ENCODE measurements at places on chromosomes 2 and 18.

DNA sequence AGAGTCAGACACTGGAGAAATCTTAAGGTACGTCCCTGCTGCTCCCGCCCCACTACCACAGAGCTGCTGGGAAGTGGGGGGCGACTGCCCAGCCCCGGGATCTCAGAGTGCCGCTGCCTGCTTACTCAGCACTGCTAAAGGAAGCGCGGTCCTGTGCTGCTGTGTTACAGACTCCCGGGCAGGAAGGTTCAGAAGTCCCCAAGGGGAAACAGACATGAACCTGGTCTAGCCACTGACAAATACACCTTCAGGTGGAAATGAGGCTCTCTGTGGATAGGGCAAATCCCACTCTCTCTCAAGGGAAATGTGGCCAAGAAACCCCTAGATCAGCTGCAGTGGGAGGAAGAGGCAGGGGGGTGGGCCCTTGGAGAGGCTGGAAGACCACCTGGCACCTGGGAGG is 13.7 kb downstream of the MTERF4 start:
- DNase-seq, result no peak

- DNase-seq, result peak; percentile 15
These were observed 8.7 kb upstream of the HTR2B start for GRCh38 chr2:231133365-231134099.

DNA sequence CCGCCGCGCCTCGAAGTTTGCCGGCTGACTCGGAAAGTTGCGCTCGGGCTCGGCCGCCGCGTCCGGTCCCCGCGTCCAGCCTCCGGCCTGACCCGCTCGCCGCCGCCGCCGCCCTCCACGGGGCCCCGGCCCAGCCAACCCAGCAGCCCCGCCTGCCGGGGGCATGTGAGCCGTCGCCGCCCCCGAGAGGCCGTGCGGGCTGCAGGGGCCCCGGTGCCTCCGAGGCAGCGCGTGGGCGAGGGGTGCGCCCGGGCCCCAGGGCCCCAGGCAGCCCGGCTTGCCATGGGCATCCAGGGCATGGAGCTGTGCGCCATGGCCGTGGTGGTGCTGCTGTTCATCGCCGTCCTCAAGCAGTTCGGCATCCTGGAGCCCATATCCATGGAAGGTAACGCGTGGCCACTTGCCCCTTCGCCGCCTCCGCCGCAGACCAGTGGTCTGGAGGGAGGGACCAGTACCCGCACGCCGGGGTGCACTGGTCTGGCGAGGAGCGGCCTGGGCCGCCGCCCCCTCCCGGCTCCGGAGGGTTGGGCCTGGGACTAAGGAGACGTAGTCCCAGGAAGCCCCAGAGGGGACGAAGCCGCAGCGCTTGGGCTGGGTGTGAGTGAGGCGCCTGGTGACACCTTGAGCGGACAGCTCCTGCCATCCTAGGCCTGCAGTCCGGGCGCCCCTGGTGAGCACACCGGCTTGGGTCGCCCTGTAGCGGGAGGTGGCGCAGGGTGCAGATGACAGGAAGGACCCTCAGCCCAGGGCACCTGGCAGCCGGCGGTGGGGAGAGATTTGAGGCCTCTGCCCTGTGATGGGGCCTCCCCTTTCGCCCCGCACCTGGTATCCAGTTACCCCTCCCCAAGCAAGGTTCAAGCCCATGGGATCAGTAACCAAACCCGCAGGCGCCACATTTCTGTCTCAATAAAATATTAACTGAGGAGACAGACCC is 49.9 kb downstream of the KCNIP3 start:
- DNase-seq, result no peak

GRCh38 chr18:59492756-59493421 is 133.8 kb upstream of the LMAN1 start:
- no peak for DNase-seq

DNA sequence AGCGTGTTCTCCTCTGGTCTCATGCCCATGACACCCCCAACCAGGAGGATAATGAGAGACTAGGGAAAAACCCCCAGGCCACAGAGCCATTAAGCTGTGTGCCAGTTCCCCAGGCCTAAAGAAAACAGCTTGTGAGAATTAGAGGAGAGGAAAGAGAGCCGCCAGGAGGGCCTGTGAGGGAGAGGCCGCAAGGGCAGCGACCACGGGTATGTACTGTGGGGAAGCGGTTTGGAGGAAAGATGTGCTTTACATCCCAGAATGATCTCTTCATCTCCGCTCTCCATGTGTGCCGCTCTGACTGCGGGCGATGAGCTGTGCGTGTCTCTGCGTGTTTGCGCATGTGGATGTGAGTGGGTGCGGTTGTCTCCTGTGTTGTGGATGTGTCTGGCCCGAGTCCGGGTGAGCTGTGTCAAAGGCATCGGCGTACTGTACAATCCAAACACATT is 82.9 kb downstream of the DYSF start:
- DNase-seq, result no peak

DNA sequence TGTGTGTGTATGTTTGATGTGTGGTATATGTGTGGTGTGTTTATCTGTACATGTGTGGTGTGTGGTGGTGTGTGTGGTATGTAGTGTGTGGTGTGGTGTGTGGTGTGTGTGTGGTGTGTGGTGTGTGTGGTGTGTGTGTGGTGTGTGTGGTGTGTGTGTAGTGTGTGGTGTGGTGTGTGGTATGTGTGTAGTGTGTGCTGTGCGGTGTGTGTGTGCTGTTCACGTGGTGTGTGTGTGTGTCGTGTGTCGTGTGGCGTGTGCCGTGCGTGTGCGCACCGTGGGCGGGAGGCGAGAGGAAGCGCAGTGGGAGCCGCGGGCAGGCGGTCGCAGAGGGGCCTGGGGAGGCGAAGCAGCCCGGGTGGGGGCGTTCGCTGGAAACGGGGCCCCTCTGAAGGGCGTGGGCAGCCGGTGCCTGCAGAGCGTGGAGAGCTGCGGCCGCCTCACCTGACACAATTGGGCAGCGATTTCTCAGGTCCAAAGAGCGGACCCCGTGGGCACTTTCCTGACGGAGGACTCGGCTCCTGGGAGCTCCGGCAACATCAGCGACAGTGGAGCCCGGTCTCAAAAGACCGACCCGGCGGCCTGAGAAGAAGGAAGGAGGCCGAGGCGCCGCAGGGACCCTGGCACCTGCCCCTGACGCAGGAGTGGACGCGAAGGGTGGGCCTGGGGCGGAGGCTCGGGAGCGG is 741.1 kb upstream of the SALL3 start:
- DNase-seq, result no peak

DNA sequence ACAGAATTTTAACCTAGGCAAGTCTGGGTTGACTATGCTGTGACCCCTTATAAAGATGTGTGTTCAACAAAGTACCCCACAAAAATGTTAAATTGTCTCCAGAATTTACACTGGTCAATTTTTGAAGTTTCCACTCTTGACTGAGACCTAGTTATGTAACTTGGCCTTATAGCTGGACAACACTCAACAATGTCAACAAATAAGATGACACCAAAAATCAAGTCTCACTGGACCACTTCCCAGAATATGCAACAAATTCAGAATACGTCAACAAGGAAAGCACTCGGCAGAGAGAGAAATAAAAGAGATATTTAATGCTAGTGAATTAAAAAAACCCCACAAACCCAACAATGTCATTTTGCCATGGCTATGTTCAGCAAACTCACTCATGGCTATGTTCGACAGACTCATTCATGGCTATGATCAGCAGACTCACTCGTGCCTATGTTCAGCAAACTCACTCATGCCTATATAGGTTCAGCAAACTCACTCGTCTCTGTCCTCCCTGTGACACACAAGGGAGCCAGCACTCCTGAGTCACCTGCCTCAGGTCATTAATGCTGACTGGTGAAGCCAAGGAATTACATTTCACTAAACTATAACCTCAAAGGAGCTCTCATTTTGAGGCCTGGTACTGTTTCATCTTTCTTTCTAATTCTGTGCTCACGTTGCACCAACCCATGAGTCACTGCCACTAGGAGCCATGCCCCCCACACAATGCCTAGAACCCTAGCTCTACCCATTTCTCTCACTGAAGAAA is 72.7 kb downstream of the PTPN2 start:
- DNase-seq, result no peak

DNA sequence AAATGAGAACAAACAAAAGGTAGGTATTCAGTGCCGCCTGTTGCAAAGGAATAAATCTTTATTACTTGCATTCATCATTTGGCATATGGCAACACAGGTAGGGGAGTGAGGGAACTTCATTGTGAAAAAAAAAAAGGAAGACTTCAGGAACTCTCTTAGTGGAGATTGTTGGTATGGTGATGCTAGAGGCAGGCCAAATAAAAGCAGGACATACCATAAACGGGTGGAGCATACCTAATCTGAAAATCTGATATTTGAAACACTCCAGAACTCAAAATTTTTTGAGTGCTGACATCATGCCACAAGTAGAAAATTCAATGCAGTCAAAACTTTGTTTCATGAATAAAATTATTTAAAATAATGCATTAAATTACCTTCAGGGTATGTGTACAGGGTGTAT is 425.8 kb upstream of the SYT4 start:
- DNase-seq, result no peak

GRCh38 chr2:172845028-172845630 is 109.5 kb downstream of the RAPGEF4 start:
- peak; percentile 11 for DNase-seq

- no peak for DNase-seq
These were observed 36.8 kb upstream of the SEMA4C start for GRCh38 chr2:96906729-96907114.

DNA sequence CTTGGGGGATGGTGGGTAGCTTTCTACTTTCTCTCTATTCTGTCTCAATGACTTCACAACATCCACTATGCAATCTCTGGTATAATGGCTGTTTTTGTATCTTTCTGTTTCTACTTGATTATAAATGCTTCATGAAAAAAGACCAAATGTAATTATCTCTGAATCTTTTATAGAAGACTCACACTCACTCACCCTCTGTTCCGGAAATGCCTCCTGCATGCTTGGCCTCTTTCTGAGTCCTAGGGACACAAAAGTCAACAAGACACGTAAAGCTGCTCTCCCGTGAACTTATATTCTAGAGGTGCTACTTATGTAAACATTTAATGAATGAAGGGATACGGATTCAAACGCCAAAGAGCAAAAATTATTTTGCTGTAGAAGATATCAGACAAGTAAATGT is 502.2 kb upstream of the SOX11 start:
- no peak for DNase-seq

GRCh38 chr2:111031546-111032478 is 88.9 kb upstream of the BCL2L11 start:
- peak; percentile 67 for DNase-seq

- DNase-seq, result no peak
These were observed 364.7 kb downstream of the XIRP2 start for GRCh38 chr2:167253025-167253424.

- no peak for DNase-seq
These were observed 12.2 kb downstream of the CXCR2 start for GRCh38 chr2:218138047-218138446.

DNA sequence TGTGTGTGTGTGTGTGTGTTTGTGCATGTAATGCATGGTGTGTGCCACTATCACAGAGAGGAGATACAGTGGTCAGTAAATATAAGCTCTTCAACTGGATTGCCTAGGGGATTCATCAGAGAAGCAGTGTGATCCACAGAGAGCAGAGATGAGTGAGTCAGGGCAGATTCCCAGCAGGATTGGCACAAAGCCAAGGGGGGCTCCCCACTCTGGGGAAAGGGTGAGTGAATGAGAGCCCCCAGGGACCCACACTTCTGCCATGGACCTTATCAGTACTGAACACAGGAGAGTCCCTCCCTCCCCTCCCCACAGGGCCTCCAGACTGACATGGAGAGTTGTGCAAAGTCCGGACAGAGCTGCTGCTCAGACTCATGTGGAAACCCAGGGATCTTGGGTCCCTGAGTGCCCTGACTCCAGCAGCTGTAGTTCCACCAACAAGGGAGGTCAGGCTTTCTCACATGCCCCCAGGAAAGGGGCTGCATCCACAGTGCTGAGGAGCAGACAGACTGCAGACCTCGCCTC is 748.8 kb downstream of the NR4A2 start:
- DNase-seq, result no peak

DNA sequence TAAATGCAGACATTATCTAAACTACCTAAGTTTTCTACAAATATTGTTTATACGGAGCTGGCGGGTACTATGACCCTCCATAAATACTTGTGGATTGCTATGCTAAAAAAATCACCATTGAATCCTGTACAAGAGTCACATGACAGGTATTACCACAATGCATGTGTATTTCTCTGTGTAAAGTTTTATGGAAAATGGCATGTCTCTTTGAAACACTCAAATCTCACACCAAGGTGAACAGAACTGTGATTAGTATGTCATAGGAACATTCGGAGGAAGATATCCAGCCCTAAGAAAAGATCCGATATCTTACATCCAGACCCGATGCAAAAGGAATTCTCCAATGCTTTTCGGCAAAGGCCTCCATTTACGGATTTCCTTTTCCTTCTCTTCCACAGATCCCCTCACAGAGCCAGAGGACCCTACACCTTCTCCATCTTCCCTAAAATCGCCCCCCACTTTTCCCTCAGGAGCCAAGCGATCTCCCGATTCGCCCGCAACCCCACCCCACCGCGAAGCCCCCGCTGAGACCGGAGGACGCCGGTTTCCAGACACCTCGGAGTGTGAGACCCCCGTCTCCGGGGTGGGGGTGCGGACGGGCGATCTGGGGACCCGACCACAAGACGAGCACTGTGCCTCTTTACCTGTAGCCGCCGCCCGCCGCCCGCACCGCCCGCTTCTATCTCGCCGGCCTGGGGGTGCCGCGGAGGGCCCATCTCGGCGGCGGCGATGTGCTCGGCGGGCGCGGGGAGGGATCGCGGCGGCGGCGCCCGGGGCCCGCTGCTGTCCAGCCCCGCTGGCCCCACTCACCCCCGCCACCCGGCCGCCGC is 1.2 kb downstream of the SAP130 start:
- no peak for DNase-seq

DNA sequence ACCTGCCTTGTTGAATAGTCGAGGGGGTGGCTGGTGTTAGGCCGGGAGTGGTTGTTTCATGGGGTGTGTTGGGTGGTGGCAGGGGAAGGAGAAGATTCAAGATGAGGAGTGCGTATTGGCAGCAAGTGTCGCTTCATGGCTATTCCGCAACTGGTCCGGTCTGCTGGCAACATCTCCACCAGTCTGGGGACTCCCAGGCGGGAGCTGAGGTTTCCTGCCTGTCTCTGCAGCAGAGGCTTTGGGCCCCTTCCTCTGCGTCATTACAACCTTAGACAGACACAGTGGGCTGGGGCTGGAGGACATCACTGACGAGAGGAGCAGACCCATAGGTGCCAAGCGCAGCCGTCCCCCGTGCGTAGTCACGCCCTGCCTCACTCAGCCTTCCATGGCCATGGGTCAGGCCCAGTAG is 64.0 kb upstream of the MCFD2 start:
- DNase-seq, result peak; percentile 78

DNA sequence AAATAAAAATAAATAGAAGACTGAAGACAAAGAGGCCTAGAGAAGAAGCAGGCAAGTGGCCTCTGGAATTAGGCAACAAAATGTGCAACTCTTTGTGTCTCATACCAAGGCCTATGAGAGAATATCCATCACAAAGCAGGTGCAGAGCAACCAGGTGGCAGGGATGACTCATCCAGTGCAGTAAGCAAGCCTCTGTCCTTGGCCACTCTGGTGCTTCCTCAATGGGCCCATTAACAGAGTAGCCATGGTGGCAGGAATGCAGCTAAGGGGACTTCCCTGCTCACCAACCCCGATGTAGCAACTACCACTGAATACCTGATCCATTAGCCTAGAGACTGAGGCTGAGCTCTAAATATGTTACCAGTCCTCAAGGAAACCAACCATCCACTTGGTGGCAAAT is 11.0 kb upstream of the EPG5 start:
- peak; percentile 4 for DNase-seq
